Progenitor cell of endocrine pancreas (in vitro differentiated cells): ENCODE measurements at places on chromosomes 3 and 15.

GRCh38 chr15:28103831-28104230 lies 4.7 kb upstream of the OCA2 start:
- peaks cover 77% of the 10 kb centered on the region for H3K27me3 ChIP-seq
- H3K4me1 ChIP-seq, result peaks cover 5% of the 10 kb centered on the region
- H3K4me3 ChIP-seq, result no peak overlapping the region
- H3K36me3 ChIP-seq, result no peaks in the 10 kb centered on the region
- no peak overlapping the region for H3K27ac ChIP-seq
- DNase-seq, result no peak

GRCh38 chr15:31023841-31024240 lies 32.4 kb upstream of the MTMR10 start:
- H3K27me3 ChIP-seq, result no peaks in the 10 kb centered on the region
- no peaks in the 10 kb centered on the region for H3K36me3 ChIP-seq
- DNase-seq, result no peak
- no peak overlapping the region for H3K4me3 ChIP-seq
- H3K27ac ChIP-seq, result peak overlapping the region; percentile 78
- peaks cover 20% of the 10 kb centered on the region for H3K4me1 ChIP-seq

- peak overlapping the region; percentile 87 for H3K27ac ChIP-seq
- H3K36me3 ChIP-seq, result no peaks in the 10 kb centered on the region
- H3K4me3 ChIP-seq, result no peak overlapping the region
- peaks cover 14% of the 10 kb centered on the region for H3K4me1 ChIP-seq
- H3K27me3 ChIP-seq, result no peaks in the 10 kb centered on the region
- DNase-seq, result peak; percentile 79
Measured at GRCh38 chr15:66803182-66803729, 101.2 kb downstream of the SMAD6 start.

- no peaks in the 10 kb centered on the region for H3K4me1 ChIP-seq
- H3K4me3 ChIP-seq, result no peak overlapping the region
- DNase-seq, result no peak
- no peaks in the 10 kb centered on the region for H3K36me3 ChIP-seq
- H3K27ac ChIP-seq, result no peak overlapping the region
Measured at GRCh38 chr3:133162670-133163305, 124.6 kb downstream of the TMEM108 start.

DNA sequence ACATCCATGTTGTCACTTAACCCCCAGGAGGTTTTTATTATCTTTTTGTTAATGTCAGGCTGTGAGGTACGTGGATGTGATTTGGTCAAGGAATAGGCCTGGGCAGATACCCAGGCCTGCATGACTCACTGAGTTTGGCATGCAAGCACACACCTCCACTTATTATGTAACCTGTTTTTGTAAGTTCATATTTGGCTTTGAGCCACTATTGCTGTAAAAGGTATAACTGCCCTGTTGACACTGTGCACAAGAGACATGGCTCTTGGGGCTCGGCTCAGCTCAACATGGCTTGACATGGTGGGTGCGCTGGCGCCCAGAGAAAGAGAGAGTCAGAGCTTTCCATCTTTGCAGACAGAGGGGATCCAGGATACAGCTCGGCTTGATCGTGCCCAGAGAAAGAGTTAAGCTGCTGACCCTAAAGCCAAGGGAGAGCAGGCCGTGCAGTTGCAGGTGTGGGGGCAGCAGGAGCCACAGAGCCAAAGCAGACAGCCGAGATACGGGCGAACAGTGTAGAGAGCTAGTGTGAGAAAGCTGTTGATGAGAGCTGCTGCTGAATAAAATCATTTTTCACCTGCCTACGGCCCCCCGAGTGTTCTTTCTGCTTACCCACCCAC lies 67.9 kb upstream of the UNC13C start:
- H3K27ac ChIP-seq, result no peak overlapping the region
- H3K36me3 ChIP-seq, result peaks cover 2% of the 10 kb centered on the region
- no peaks in the 10 kb centered on the region for H3K27me3 ChIP-seq
- peaks cover 2% of the 10 kb centered on the region for H3K4me1 ChIP-seq
- no peak for DNase-seq

- H3K27ac ChIP-seq, result peak overlapping the region; percentile 80
- H3K27me3 ChIP-seq, result no peaks in the 10 kb centered on the region
- peak; percentile 69 for DNase-seq
Measured at GRCh38 chr15:43903864-43904290, 77.1 kb downstream of the WDR76 start.

- H3K27ac ChIP-seq, result no peak overlapping the region
- no peaks in the 10 kb centered on the region for H3K27me3 ChIP-seq
- DNase-seq, result no peak
- H3K4me1 ChIP-seq, result peaks cover 7% of the 10 kb centered on the region
- no peaks in the 10 kb centered on the region for H3K36me3 ChIP-seq
Measured at GRCh38 chr3:80439490-80439889, 671.7 kb upstream of the ROBO1 start.

GRCh38 chr3:127449486-127450212 lies 140.9 kb downstream of the TPRA1 start:
- H3K27ac ChIP-seq, result no peak overlapping the region
- no peaks in the 10 kb centered on the region for H3K4me1 ChIP-seq
- no peak for DNase-seq
- H3K36me3 ChIP-seq, result no peaks in the 10 kb centered on the region

GRCh38 chr15:64464276-64465005 lies 4.1 kb downstream of the ZNF609 start:
- peaks cover 3% of the 10 kb centered on the region for H3K36me3 ChIP-seq
- no peak overlapping the region for H3K4me3 ChIP-seq
- no peaks in the 10 kb centered on the region for H3K27me3 ChIP-seq
- no peak for DNase-seq

DNA sequence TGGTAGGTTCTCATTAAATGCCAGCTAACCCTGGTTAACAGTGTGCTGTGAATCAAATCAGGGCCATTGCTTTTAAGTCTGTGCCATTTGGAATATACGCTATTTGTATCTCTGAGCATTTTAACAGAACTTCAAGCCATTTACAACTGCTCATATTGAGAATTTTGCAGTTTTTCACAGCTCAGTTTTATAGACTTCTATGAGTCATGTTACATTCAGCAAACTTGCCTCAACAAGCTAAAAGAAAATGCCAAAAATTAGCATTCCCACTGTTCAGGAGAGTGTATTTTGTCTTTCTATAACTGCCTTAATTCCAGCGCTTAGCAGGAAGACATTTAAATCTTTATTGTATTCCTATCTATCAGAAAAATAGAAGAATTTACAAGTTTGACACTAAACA lies 196.4 kb downstream of the GBE1 start:
- no peaks in the 10 kb centered on the region for H3K36me3 ChIP-seq
- DNase-seq, result no peak
- no peaks in the 10 kb centered on the region for H3K27me3 ChIP-seq
- H3K4me1 ChIP-seq, result peaks cover 2% of the 10 kb centered on the region
- H3K4me3 ChIP-seq, result no peak overlapping the region

DNA sequence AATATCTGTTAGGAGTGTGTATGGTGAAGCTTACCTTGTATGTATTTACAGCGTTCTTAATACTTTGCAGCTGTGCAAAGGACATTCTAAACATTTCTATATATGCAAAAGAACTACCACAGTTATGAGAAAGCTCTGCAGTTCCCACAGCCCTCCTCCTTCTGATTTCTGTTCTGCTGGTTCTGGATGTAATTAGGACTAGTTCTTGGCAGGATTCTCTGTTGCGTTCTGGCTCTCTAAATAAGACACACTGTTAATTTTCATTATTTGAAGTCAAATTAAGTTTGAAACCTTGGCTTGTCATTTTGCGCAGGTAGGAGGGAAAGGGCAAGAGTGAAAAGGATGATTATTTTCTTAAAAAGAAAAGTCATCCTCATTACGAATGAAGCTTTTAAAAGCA lies 76.4 kb downstream of the FNDC3B start:
- H3K27ac ChIP-seq, result no peak overlapping the region
- H3K4me1 ChIP-seq, result peaks cover 21% of the 10 kb centered on the region
- H3K4me3 ChIP-seq, result no peak overlapping the region
- no peak for DNase-seq
- peaks cover 32% of the 10 kb centered on the region for H3K36me3 ChIP-seq

- H3K4me3 ChIP-seq, result no peak overlapping the region
- no peak for DNase-seq
- H3K36me3 ChIP-seq, result no peaks in the 10 kb centered on the region
Measured at GRCh38 chr3:182172534-182172933, 460.8 kb downstream of the SOX2 start.

DNA sequence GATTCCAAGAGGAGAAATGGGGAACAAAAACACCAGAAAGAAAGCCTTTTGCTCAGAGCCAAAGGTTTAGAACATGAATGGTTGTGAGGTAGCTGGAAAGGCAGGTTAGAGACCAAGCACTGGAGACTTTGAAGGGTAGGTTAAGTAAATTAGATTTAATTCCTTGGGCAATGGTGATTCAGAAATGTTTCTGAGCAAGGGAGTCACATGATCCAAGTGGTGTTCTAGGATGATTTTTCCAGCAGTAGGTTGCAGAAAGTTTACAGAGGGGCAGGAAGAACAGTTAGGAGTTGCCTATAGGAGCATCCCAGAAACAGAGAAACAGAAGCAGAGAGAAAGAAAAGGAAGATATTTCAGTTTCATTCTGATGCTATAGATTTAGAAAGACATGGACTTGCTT lies 139.8 kb downstream of the WDR76 start:
- H3K36me3 ChIP-seq, result no peaks in the 10 kb centered on the region
- DNase-seq, result no peak
- H3K4me1 ChIP-seq, result no peaks in the 10 kb centered on the region
- H3K27me3 ChIP-seq, result no peaks in the 10 kb centered on the region
- H3K4me3 ChIP-seq, result no peak overlapping the region
- no peak overlapping the region for H3K27ac ChIP-seq

DNA sequence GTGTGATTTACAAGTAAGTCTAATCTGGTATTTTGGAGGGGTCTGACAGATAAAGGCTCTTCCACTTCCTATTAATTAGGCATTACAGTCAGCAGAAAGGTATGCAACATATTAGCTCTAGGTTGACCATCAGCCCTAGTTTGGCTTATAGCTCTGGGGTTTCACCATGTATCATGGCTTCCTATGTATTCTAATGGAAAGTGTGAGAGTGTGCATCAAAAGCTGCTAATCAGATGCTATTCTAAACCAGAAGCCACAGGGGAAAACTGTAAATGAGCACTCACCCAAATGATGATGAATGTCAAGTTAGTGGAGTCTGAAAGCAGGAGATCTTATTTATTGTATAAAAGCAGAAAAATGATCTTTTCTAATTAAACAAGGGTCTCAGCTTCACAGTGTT lies 149.2 kb upstream of the MITF start:
- no peak overlapping the region for H3K27ac ChIP-seq
- H3K4me1 ChIP-seq, result no peaks in the 10 kb centered on the region
- H3K27me3 ChIP-seq, result no peaks in the 10 kb centered on the region
- H3K4me3 ChIP-seq, result no peak overlapping the region

DNA sequence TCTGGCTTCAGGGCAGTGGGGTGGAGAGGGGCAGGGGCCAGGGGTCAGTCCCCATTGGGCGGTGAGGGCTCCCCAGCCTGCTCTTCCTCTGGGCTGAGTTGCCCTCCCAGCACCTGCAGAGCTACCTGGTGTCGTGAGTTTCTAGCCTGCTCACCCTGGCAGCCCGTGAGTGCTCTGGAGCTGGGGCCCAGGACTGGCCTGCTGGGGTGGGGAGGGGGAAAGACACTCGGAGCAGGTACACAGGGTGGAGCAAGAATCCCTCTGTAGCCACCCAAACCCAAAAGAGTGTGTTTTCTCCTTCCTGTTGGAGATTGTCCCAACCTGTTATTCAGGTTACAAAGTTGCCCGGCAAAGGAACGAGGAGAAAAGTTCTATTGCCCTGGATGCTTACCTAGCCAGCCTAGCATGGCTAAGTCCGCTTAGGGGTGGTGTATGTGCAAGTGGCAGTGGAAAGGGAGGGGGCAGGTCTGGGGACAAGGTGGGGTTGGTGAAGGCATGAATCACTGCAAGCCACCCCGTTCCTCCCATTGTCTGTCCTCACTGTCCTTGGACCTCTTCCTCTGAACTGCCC lies 8.9 kb downstream of the FAM3D start:
- H3K4me3 ChIP-seq, result no peak overlapping the region
- DNase-seq, result no peak
- H3K27ac ChIP-seq, result no peak overlapping the region
- H3K27me3 ChIP-seq, result peaks cover 37% of the 10 kb centered on the region

DNA sequence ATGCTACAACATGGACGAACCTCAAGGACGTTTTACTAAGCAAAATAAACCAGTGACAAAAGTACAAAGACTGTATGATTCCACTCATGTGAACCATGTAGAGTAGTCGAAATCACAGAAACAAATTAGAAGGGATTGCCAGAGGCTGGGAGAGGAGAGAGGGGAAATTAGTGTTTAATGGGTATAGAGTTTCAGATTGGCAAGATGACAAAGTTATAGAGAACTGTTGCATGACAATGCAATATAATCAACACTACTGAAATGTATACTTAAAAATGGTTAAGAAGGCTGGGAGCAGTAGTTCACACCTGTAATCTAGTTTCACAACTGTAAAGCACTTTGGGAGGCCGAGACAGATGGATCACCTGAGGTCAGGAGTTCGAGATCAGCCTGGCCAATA lies 36.9 kb downstream of the PLS1 start:
- H3K27ac ChIP-seq, result no peak overlapping the region
- H3K27me3 ChIP-seq, result no peaks in the 10 kb centered on the region
- no peak for DNase-seq
- no peaks in the 10 kb centered on the region for H3K4me1 ChIP-seq
- H3K36me3 ChIP-seq, result peaks cover 1% of the 10 kb centered on the region
- no peak overlapping the region for H3K4me3 ChIP-seq

- peaks cover 31% of the 10 kb centered on the region for H3K4me1 ChIP-seq
- H3K4me3 ChIP-seq, result no peak overlapping the region
- no peak for DNase-seq
- no peak overlapping the region for H3K27ac ChIP-seq
Measured at GRCh38 chr3:54353546-54353945, 231.2 kb downstream of the CACNA2D3 start.

DNA sequence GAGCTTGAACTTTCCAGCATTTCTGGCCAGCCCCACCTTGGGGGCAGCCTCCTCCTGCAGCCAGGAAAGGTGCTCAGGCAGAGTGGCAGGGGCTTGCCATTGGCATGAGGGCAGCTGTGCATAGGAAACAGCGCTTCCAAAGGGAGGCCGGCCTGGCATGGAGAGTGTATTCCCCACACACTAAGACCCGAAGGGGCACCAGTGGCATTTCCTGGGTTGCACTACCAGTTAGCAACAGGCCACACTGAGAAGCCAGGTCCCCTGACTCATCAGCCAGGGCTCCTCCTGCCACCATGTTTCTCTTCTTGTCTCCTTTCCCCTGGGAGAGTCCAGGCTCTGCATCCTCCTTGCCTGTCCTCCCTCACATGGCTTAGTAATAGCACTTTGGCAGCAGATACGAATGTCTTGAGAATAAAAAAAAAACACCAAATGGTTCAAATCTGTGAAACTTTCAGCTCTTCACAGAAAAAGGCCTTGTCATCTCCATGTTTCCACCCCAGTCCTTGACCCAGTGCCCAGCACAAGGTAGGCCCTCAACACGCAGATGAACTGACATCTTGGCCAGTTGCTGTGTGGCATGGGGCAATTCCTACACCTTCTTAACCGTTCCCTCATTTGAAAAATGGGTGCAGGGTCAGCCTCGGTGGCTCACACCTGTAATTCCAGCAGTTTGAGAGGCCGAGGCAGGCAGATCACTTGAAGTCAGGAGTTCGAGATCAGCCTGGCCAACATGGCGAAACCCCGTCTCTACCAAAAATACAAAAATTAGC lies 180.4 kb downstream of the SMAD6 start:
- H3K27me3 ChIP-seq, result peaks cover 8% of the 10 kb centered on the region
- H3K36me3 ChIP-seq, result no peaks in the 10 kb centered on the region
- no peak for DNase-seq
- peaks cover 16% of the 10 kb centered on the region for H3K4me1 ChIP-seq

- no peak overlapping the region for H3K27ac ChIP-seq
- H3K27me3 ChIP-seq, result no peaks in the 10 kb centered on the region
- no peak overlapping the region for H3K4me3 ChIP-seq
- H3K4me1 ChIP-seq, result no peaks in the 10 kb centered on the region
Measured at GRCh38 chr3:158683230-158683962, 10.9 kb upstream of the LXN start.
